PC-3 (cell line): ENCODE measurements at places on chromosomes 3 and 15. TPM values are rescaled to one million over a fixed set of nuclear protein-coding genes. Genes with fewer than 3 reads are reported as not detected.

- no peaks in the 10 kb centered on the region for H3K4me1 ChIP-seq
- no peaks in the 10 kb centered on the region for H3K36me3 ChIP-seq
- no peak overlapping the region for H3K4me3 ChIP-seq
- no peak overlapping the region for H3K27ac ChIP-seq
Measured at GRCh38 chr3:153429821-153430220, 267.8 kb downstream of the RAP2B start.

DNA sequence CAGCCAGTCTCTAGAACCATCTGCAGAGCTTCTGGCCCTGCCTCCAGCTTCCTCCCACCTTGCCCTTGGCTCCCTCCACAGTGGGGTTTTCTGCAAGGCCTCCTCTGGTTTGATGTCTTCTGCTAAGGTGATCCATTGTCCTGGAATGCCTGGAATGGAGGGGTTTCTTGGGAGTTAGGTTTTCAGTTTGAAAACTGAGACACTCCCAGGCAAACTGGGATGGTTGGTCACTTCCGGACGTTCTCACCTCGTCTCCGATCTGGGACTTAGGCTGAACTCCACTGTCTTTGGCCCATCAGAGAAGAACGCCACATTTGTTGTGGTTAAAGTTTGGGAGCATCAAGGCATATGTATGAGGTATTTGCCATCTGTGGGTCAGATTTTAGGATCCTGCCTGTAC is 77.4 kb upstream of the KLHL25 start:
- H3K27me3 ChIP-seq, result peaks cover 42% of the 10 kb centered on the region
- H3K4me1 ChIP-seq, result no peaks in the 10 kb centered on the region
- no peak overlapping the region for H3K4me3 ChIP-seq
- H3K27ac ChIP-seq, result no peak overlapping the region
- DNase-seq, result no peak

DNA sequence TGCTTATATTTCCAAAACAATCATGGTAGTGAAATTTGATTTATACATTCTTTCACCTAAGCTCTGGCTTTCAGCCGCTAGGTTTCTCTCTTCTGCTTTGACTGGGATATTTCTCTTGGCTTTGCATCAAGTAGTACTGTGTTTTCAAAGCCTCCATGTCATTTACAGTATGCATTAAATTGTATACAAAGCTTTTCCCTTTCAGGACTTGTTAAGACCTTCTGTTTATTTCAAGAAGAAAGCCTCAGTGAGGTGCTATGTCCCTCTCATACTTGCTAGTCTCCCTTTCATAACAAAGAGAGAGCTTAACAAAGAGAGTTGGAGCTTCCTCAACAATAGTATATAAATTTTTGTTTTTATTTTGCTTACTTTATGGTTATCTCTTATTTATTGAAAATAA is 84.2 kb upstream of the SLC25A26 start:
- peaks cover 12% of the 10 kb centered on the region for H3K4me1 ChIP-seq
- DNase-seq, result no peak
- no peaks in the 10 kb centered on the region for H3K36me3 ChIP-seq
- H3K4me3 ChIP-seq, result no peak overlapping the region

- H3K4me1 ChIP-seq, result peaks cover 11% of the 10 kb centered on the region
- H3K27ac ChIP-seq, result no peak overlapping the region
- no peak for DNase-seq
- no peaks in the 10 kb centered on the region for H3K27me3 ChIP-seq
Measured at GRCh38 chr3:150390087-150390486, 18.0 kb upstream of the TSC22D2 start.

TF gene
- not detected in 2 replicates for total RNA-seq

- no peak overlapping the region for H3K4me3 ChIP-seq
- H3K4me1 ChIP-seq, result no peaks in the 10 kb centered on the region
- DNase-seq, result no peak
- H3K27ac ChIP-seq, result no peak overlapping the region
- H3K36me3 ChIP-seq, result no peaks in the 10 kb centered on the region
Measured at GRCh38 chr3:27097182-27097581, 272.0 kb downstream of the NEK10 start.

SLC9C1 gene
- not detected in 2 replicates for total RNA-seq

DNA sequence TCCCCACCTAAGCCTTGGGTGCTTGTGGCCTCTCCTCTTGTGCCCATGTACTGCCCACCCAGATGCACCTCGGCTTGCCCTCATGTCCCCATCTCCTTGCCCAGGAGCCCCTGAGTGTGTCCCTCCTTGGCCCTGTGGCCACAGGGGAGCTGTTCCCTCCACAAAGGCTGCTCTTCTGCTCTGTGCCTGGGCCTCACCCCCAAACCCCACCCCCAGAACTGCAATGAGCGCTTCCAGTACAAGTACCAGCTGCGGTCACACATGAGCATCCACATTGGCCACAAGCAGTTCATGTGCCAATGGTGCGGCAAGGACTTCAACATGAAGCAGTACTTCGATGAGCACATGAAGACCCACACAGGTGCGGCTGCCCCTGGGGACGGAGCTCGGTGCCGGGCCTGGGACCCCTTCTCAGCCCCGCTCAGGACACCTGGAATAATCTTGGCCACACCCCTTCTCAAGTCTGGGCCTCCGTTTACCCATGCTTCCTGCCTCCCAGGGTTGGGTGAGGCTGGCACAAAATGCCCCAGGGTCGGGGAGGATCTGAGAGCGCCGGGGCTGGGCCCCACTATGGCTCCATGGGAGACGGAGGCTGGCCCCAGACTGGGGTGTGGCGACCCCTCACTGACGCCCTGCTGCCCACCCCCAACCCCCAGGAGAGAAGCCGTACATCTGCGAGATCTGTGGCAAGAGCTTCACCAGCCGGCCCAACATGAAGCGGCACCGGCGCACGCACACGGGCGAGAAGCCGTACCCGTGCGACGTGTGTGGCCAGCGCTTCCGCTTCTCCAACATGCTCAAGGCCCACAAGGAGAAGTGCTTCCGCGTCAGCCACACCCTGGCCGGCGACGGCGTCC is 10.3 kb downstream of the ZBTB47 start:
- H3K27ac ChIP-seq, result no peak overlapping the region
- no peaks in the 10 kb centered on the region for H3K36me3 ChIP-seq
- DNase-seq, result no peak

UBAP1L gene
- total RNA-seq, result 1.4 and 3.4 TPM in 2 replicates

ANKRD63 gene
- 1.2 and 1.4 TPM in 2 replicates for total RNA-seq

- H3K27me3 ChIP-seq, result peaks cover 76% of the 10 kb centered on the region
- peak; percentile 42 for DNase-seq
- no peak overlapping the region for H3K27ac ChIP-seq
- H3K4me1 ChIP-seq, result 0 out of 2 replicates have a peak, but pooled peaks cover 3% of the 10 kb centered on the region
- no peak overlapping the region for H3K4me3 ChIP-seq
- H3K36me3 ChIP-seq, result no peaks in the 10 kb centered on the region
Measured at GRCh38 chr3:14827776-14828175, 9.0 kb downstream of the FGD5 start.

- H3K4me3 ChIP-seq, result no peak overlapping the region
- H3K4me1 ChIP-seq, result peaks cover 39% of the 10 kb centered on the region
- peak overlapping the region; percentile 83 for H3K27ac ChIP-seq
Measured at GRCh38 chr15:32688151-32688639, 29.6 kb upstream of the GREM1 start.
